SW 1271 (cell line): ENCODE measurements at places on chromosomes 7 and 10.

DNA sequence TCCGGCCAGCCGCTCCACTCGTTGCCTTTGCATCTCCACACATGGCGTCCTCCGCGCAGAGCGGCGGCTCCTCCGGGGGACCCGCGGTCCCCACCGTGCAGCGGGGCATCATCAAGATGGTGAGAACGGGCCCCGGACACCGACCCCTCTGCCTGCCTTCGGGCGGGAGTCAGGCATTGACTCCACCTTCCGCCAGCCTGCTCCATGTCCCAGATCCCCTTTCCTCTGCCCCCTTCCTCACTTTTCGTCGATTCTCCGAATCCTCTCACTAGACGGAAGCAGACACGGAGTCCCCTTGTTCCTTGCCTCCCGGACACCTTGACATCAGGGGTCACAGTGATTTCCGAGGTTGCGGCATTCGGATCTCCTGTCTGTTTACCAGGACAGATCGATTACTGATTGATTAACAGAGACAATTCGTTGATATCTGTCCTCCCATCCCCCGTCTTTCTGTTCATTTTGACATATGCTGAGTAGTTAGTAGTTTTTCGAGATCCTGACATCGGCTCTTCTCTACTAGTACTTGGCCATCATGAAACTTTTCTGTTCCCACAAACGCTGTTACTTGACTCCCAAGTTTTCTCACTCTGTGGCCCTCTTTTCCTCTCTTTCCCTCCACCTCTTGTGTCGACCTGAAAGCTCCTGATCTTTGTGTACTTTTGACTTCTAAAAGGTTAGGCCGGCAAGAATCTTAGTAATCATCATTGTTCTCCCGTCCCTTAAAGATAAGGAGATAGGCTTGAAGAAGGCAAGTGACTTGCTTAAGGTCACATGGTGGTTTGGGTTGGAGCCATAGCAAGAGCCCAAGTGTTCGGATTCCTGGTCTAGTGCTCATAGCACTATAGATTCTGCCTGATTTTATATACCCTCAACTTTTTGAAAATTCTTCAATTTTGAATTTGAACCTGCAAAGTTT is 597 bp downstream of the SND1 start:
- no peak for DNase-seq

DNA sequence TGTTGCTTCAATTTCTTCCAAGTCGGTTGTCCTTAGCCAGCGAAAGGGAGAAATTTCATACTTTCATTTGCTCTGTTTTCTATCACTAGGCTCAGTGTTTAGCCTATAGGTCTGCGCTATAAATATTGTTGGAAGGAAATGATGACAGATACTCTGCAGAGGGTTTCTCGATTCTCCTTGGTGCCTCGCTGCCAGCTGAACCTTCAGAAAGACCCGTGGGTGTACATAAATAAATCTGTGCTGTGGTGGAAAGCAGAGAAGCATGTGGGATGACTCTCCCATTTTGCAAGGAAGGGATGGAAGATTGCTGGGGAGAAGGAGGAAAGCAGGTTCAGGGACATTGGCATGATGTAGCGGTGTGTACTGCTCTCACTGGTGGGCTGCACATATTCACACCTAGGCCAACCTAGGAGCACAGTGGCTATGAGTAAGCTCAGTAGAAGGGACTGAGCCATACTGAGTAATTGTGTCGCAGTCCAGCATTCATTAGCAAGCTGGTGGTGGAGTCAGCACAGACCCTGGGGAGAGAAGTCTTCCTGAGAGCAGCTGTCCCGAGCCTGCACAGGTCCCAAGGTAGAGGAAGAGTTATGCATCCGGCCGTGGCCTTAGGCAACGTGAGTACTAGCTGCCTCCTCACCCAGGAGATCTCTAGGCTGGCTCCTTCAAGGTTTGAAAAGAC is 50.5 kb downstream of the PNLIPRP3 start:
- DNase-seq: no peak

GRCh38 chr10:3757638-3758490 is 27.1 kb downstream of the KLF6 start:
- no peak for DNase-seq

- DNase-seq: no peak
Observed at GRCh38 chr10:33476757-33477273, 142.3 kb upstream of the NRP1 start.

DNA sequence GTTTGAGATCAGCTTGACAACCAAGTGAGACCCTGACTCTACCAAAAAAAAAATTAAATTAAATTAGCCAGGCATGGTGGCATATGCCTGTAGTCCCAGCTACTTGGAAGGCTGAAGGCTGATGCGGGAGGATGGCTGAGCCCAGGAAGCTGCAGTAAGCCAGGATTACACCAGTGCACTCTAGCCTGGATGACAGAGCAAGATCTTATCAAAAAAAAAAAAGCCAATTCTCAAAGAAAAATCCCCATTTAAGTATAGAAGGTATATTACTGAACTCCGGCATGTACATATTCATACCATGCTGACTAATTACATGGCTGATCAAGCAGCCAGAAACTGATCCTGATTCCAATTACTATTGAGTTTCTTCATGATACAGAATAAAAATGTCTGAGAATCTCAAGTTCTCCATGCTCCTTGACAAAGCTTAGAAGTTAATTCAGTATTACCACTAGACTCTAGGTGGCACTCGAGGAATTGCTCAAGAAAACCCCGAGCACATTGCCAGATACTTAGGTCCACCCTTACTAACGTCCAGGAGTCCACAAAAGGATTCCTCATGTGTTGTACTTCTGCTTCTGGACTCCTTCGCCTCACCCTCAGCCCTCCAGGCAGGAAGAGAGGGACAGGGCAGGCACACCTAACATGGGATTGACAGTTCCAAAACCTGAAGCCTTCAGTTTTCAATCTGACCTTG is 148.9 kb downstream of the PARD3 start:
- DNase-seq: peak; percentile 88

DNA sequence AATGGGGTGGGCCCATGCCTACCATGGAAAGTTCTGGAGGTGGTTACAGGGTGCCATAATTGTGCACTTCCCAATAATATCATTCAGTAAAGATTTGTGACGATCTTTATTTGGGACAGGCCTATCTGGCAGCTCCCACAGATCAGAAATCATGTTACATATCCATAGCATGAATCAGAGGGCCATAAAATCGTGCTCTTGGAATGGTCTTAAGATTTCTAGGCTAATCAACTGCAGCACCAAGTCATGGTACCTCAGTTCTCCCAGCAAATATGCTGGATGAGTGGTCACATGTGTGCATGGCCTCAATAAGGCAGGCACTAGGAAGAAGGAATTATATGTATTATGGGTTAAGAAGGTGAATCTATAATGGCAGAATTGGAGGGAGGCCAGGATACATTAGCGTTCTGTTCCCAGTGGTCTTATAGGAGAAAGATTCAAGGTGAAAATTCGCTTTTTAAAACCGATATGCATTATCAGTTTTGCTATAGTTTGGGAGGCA is 134.7 kb downstream of the NRP1 start:
- DNase-seq: no peak

- no peak for DNase-seq
Observed at GRCh38 chr7:2607923-2608904, 23.6 kb upstream of the TTYH3 start.

DNA sequence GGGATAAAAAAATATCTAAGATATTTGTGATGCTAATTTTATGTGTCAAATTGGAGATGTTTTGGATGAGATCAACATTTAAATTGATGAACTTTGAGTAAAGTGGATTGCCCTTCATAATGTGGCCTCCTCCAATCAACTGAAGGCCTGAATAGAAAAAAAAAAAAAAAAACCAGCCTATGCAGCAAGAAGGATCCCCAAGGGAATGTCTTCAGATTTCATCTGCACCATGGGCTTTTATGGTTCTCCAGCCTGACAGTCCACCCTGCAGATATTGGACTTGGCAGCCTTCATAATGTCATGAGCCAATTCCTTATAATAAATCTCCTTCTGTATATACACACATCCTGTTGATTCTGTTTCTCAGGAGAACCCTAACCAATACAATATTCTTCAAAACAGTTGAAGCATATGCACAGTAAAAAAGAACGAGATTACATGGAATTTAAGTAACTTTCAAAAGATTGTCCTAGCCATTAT is 316.9 kb upstream of the PLXDC2 start:
- DNase-seq: no peak

DNA sequence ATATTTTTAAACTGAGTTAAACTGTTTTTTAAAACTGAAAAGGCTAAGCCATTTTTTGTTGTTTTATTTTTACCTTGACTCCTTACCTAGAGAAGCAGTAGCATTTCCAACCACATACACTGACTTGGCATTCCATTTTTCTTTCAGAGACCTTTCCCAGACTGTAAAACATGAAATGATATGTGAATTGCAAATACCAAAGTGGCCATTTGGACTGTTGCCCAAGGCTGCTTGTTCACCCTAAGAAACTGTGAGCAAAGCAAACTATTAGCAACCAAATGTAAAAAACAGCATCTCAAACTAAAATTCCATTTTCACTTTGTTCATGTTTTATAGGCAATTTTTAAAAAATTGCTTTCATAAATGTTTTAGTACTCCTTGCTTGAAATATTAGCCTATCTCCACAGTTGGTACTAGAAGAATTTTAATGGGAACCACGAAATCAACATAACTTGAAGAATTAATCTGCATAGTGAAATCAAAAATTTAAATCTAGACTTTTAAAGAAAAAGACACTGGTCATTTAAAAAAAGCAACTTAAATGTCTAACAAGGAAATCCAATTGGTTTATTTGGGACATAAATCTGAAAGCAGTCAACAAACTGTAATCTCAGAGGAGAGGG is 10.8 kb downstream of the UROS start:
- DNase-seq: no peak

DNA sequence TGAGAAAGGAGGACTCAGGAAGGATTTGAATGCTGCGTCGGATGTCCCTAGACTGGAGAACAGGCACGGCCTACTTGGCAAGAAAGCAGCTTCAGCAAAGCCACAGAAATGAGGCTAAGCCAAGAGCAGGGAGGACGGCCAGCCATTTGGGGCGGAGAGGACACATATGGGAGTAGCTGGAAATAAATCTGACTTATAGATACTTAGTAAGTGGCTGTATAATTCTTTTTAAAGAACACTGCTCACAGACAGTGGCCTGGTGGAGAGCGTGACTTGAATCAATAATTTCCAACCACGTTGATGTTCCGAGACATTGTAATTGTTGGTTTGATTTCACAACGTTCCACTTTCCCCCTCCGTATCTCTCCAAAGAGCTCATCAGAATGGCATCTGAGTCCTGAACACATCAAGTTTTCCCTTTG is 67.7 kb upstream of the JCAD start:
- no peak for DNase-seq

- no peak for DNase-seq
Observed at GRCh38 chr7:119482209-119482608, 790.8 kb upstream of the KCND2 start.

DNA sequence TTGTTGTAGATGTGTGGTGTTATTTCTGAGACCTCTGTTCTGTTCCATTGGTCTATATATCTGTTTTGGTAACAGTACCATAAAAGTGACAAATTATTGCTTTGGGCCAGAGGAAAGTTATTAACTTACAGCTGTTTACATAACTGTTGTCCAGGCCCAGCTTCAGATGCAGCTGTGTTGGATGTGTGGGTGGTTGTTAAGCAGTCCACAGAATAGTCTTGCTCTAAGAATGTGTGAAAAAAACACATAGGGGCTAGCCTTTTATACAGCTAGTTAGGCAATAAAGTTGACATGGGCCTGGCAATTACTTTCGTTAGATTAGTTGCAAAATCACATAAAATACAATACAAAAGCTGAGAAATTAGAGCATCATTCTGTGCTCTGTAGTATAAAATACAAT is 31.9 kb downstream of the DLD start:
- DNase-seq: no peak

DNA sequence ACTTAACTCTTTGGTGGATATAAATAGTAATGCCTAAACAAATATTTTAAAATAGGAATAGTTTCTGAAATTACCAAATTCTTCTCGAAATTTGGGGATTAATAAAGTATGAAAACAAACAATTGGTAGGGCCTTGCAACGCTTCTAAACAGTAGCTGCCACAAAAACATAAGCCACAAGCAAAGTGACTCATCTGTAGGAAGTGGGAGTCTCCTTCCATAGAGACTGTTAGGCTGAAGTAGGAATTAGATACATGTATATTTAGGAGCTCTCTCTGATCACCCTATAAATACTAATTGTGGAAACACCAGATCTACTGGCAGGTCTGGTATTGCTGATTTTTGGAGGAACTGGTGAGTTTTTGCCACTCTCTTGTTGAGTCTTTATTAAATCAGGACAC is 5.7 kb upstream of the LMOD2 start:
- DNase-seq: peak; percentile 5

DNA sequence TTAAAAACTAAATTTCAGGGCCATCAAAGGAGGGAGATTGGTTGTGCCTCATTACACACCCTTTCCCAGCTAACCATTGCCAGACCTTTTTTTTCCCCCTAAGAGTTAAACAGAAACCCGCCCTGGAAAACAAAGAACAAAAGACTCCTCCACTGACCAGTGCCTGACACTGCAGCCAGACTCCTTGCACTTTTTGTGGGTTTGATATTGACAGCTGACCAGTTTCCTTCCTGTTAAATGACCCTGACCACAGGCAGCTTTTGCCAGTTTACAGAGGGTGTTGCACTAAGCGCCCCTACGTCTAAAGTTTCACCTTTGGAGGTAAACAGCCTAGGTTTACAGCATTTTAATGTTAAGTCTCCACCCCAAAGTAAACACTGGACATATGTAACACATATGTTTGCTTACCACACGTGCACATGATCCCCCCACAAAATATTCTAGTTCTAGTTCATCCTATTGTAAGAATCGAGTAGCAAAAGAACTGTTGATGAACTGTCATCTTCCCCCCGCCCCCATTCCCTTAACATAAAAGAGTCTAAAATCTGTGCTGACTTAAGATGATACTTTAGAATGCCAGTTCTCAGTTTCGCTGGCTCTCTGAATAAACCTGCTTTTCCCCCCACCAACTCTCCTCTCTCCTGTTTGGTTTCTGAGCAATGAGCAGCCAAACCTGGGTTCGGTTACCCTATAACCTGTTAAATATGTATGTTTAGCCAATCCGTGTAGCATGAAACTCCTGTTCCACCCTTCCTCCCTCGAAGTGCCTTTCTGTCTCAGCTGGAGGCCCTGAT is 38.0 kb downstream of the FOXI2 start:
- no peak for DNase-seq

DNA sequence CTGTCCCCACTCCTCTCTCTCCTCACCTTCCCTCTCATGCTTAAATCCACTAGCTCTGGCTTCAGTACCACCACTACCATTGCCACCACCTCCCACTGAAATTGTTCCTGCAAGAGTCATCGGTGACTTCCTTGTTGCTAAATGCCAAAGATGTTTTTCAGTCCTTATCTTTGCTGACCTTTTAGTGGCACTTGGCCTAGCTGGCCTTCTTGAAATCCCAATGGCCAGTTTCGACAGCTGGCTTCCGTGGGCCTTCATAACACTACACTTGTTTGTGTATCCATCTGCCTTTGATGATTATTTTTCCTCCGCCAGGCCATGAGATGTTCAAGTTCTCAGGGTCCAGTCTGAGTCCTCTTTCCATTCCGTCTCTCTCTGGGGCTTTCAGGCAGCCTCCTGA is 118.2 kb upstream of the NANOS1 start:
- DNase-seq: peak; percentile 71
